GOT3 (cell line): ENCODE measurements at places on chromosomes 5 and 9.

DNA sequence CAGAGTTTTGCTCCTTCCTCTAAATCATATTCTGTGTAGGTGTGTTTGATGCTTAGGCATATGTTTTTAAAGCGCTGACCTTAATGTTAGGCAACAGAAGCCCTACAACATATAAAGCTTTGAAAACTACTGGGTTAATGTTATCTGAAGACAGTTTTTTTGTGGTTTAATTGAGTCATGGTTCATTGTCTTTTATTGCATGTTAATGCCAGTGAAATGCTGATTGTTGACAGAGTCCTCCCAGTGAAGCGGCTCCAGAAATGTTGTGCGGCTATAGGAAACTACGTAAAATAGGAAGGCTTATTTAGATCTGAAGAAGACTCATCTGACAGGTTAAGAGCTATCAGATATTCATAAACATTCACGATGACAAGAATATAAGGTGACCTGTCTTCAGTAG is 424.6 kb downstream of the CCDC171 start:
- no peak for DNase-seq

- DNase-seq = no peak
These were observed 14.5 kb upstream of the LPAR1 start for GRCh38 chr9:111052791-111053190.

DNA sequence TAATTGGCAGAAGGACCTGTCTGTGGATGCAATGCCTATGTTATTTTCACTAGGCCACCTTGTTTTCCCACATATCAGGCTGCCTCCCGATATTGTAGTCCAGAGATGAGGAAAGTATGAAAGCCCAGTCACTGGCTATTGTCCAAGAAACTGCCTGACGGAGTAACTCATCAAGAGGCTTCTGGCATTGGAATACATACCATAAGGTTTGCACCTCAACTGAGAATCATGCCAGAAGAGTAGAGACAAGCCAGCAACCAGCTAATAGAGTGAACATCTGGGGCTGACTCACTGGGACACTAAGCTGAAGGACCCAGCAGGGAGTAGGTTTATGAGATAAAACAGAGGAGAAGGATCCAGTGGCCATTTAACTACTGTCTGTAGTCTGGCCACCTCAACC is 137.2 kb upstream of the FST start:
- DNase-seq = no peak

DNA sequence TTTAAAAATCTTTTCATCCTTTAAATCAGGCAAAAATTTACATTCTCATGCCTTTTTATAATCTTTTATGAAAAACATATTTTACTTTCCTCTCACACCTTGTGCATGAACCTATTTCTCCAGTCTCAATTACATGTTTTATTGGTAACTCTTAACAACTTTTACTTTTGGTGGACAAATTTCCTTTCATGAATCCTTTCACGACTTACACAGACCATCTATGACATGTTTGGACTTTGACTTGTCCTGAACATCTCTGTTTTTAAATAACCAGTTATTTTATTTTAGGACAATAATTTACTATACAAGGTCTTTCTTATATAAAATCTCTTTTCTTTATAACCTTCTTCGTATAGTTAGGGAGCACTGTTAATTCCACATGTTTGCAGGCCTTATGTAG is 26.5 kb upstream of the MTMR12 start:
- DNase-seq = no peak

DNA sequence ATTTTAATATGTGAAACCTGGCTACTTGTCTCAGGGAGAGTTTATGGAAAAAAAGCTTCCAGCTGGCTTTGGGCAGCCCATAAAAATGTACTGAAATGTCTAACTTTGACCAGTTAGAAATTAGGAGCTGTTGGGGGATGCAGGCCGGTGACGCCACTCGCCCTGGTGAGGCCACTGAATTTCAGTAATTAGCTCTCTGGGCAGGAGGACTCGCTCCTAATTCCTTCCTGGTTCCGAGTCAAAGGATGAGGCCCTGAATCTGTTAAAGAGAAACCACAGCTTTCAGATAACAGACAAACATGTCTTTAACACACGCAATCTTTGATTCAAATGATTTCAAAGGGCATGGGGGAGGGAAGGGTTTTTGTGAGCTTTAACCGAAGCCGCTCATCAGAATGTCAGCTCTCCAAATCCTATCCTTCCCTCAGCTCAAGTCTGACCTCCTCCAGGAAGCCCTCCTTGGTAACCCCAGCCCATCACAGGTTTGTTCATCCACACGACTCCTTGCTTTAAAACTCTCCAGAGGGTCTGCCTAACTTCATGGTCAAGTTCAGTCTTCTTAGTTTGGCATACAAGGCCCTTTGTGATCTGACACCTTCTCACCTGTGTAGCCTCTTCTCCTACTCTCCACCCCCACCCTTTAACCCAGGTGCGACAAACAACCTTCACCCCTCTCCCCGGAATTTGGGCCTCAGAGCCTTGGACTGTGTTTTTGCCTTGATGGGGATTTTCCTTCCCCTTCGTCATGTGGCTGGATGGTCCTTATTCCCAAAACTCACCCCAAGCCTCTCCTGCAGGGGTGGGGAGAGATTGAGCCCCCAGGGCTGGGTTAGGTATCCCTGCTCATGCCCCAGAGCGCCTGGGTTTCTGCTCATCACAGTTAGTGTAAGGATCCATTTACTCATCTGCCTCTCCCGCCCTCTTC is 13.6 kb upstream of the PHF19 start:
- DNase-seq = no peak

GRCh38 chr5:116675626-116675910 is 100.9 kb upstream of the SEMA6A start:
- no peak for DNase-seq

- DNase-seq = no peak
These were observed 576.5 kb downstream of the TLE1 start for GRCh38 chr9:81112627-81113452.

DNA sequence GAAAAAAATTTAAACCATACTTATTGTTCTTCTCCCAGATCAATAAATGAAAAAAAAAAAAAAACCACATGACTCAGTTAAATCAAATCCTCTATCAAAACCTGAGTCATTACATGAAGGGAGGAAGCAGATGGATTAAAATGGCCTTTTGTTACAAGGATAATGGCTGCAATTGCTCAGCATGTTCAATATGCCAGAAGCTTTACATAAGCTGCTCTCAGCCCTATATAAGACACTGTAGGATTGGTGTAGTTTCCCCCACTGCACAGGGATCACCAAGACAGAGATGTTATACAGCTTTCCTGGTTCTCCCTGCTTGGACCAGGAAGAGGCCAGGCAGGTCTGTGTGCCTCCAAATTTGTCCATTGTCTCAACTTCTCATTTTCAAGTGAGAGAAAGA is 101.6 kb upstream of the MAP1B start:
- no peak for DNase-seq

- no peak for DNase-seq
These were observed 20.8 kb upstream of the COL15A1 start for GRCh38 chr9:98922721-98923435.

DNA sequence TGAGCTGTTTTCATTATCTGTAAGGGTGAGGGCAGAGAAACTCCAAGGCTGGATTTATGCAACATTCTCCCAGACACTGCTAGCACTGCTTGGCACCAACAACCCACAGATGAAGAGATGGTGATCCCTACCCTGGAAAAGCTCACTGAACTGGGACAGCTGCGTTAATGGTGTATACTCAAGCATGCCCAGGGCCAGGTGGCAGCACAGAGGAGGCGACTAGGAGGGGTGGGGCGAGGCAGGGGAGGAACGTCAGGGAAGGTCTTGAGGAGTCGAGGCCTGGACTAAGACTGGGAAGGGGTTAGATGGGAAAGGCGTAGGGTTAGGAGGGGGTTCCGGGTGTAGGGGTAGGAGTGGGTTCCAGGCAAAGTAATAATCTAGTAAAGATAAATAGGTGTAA is 73.1 kb upstream of the TBC1D9B start:
- DNase-seq = no peak
